Thyroid gland (tissue), 4 donors: ENCODE measurements at places on chromosomes 1 and 21.

DNA sequence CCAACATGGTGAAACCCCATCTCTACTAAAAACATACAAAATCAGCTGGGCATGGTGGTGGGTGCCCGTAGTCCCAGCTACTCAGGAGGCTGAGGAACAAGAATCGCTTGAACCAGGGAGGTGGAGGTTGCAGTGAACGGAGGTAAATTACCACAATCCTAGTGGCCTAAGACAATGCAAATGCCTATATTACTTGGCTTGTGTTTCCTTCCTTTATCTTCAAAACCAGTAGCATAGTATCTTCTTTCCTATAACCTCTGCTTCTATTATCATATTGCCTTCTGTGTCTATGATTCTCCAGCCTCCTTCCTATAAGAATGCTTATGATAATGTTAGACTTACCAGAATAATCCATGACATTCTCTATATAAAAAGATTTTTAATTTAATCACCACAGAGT is 156.2 kb upstream of the RGS18 start:
- H3K36me3 ChIP-seq: no peaks in the 10 kb centered on the region
- H3K4me3 ChIP-seq: no peak overlapping the region
- no peak for DNase-seq
- H3K4me1 ChIP-seq: no peaks in the 10 kb centered on the region
- no peak overlapping the region for H3K27ac ChIP-seq
- H3K27me3 ChIP-seq: no peaks in the 10 kb centered on the region

DNA sequence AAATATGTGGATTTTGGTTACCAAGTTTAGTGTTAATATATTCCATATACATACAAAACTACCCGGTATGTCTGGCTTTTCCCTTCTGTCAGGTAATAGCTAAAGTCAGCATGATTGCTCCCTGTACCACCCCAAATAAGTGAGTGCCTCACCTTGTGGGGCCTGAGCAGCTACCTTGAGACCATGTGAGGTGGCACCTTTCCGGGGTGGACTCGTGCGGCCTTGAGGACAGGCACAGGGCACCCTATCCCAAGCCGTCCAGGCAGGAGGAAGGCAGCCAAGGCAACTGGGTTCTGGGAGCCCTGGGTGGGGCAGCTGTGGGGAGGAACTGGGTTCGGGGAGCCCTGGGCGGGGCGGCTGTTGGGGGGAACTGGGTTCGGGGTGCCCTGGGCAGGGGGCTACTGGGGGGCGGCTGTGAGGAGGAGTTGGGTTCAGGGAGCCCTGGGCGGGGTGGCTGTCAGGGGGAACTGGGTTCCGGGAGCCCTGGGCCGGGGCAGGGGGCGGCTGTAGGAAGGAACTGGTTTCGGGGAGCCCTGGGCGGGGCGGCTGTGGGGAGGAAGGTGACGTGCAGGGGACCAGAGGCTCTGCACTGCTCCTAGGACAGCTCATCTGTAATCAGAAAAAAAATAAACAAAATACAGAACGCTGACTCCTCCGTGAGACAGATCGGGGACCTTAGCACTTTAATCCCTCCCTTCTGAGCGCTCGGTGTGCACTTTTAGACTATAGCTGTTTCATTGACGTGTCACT is 63.3 kb downstream of the POFUT2 start:
- H3K4me1 ChIP-seq: no peaks in the 10 kb centered on the region
- DNase-seq: no peak
- H3K27me3 ChIP-seq: peaks cover 4% of the 10 kb centered on the region
- H3K27ac ChIP-seq: no peak overlapping the region

GRCh38 chr1:174060090-174060489 is 37.9 kb upstream of the RC3H1 start:
- no peaks in the 10 kb centered on the region for H3K4me1 ChIP-seq
- H3K4me3 ChIP-seq: no peak overlapping the region
- no peaks in the 10 kb centered on the region for H3K27me3 ChIP-seq
- no peak overlapping the region for H3K27ac ChIP-seq

DNA sequence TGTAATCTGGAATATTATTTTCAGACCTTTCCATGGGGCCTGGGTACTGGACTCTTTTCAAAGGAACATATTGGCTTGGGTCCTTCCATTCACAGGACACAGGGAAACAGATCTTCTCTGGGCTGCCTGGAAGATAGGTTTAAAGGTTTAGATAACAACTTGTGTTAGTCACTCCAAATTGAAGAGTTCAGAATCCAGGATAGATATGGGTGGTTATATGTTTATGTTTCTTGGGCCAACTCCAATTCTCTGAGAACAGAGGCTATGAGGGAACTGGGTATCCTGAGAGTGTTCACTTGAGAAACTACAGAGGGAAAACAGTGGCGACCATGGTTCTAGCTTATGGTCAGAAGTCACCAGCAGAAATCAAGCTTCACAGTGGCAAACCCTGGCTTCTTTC is 8.7 kb upstream of the PIGM start:
- no peaks in the 10 kb centered on the region for H3K36me3 ChIP-seq
- H3K27ac ChIP-seq: no peak overlapping the region
- H3K27me3 ChIP-seq: no peaks in the 10 kb centered on the region
- no peak for DNase-seq
- H3K4me3 ChIP-seq: no peak overlapping the region
- H3K4me1 ChIP-seq: no peaks in the 10 kb centered on the region

DNA sequence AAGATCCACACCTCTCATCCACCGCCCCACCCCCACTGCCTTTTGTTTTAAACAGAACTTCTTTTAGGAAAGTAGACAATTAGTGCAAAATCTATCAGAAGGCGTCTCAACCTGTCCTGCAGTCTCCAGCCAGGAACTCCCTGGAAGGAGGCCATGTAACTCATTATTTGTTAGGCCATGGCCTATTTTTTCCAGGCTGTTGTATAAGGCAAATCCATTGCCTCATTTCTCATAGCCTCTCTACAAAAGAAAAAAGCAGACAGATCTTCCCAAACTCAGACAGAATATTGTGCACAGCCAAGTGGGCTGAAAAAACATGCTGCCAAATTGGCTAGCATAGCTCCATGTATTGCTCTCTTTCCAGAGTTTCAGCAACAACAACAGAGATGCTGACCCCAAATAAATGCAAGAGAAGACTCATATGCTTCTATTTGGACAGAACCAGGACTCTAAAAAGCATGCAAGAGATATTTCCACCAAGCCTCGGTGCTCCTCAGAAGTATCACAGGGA is 770.7 kb upstream of the CXADR start:
- H3K27ac ChIP-seq: no peak overlapping the region
- H3K36me3 ChIP-seq: no peaks in the 10 kb centered on the region
- peak; percentile 2 for DNase-seq
- no peaks in the 10 kb centered on the region for H3K4me1 ChIP-seq
- H3K27me3 ChIP-seq: no peaks in the 10 kb centered on the region

GRCh38 chr1:180291004-180291403 is 60.9 kb downstream of the LHX4 start:
- no peak overlapping the region for H3K27ac ChIP-seq
- H3K27me3 ChIP-seq: no peaks in the 10 kb centered on the region
- H3K4me3 ChIP-seq: no peak overlapping the region
- DNase-seq: no peak
- no peaks in the 10 kb centered on the region for H3K36me3 ChIP-seq
- H3K4me1 ChIP-seq: no peaks in the 10 kb centered on the region

DNA sequence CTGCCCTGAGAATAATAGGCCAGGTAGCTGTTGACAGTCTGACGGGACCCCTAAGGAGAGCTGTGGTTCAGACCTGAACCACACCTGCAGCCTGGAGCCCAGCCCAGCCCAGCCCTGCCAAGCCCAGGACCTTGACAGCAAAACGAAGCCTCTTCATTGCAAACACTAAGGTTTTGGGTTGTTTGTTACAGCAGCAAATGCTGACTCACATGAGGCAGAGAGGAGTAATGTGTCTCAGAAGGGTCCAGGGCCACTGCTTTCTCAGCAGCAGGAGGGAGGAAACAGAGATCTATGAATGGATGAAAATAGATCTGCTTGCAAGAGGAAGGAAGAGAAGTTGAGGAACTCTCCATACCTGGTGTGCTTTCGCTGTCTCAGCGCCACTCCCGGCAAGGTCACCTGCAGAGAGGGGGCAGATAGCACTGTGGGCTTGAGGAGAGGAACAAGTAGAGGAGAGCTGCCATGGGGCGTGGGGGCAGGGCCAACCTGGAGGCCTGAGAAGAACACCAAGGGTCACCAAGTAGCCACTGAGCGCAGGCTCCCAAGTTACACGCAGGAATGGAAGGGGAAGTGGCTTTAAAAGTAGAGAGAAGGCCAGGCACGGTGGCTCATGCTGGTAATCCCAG is 127.2 kb downstream of the ZNF281 start:
- no peaks in the 10 kb centered on the region for H3K36me3 ChIP-seq
- H3K27ac ChIP-seq: no peak overlapping the region
- DNase-seq: no peak
- H3K4me3 ChIP-seq: no peak overlapping the region
- no peaks in the 10 kb centered on the region for H3K27me3 ChIP-seq
- H3K4me1 ChIP-seq: no peaks in the 10 kb centered on the region

- peaks cover 8% of the 10 kb centered on the region for H3K4me1 ChIP-seq
- no peaks in the 10 kb centered on the region for H3K27me3 ChIP-seq
- H3K27ac ChIP-seq: no peak overlapping the region
- no peak overlapping the region for H3K4me3 ChIP-seq
Observed at GRCh38 chr1:79190074-79190473, 183.5 kb upstream of the ADGRL4 start.

DNA sequence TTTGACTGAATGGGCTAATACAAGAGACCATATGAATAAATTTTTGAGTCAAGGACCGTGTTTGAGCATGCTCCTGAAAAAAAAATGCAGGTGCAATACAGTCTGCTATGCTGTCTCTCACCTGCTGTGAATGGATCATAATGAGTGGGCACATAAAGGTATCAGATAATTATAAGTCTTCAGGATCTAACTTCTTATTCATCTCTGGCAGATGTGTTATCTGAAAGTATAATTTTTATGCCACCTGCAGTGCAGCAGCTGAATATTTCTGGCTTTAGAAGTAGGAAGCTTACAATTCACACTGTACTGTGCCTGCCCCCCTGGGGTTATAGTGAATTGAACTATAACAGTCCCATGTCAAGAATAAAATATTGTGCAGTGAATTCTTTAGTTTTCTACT is 333.3 kb downstream of the MRPL39 start:
- H3K4me1 ChIP-seq: no peaks in the 10 kb centered on the region
- H3K4me3 ChIP-seq: no peak overlapping the region
- no peaks in the 10 kb centered on the region for H3K27me3 ChIP-seq
- no peak overlapping the region for H3K27ac ChIP-seq

- no peaks in the 10 kb centered on the region for H3K27me3 ChIP-seq
- DNase-seq: no peak
- no peak overlapping the region for H3K4me3 ChIP-seq
- no peak overlapping the region for H3K27ac ChIP-seq
Observed at GRCh38 chr1:87307306-87307705, 21.4 kb upstream of the LMO4 start.

DNA sequence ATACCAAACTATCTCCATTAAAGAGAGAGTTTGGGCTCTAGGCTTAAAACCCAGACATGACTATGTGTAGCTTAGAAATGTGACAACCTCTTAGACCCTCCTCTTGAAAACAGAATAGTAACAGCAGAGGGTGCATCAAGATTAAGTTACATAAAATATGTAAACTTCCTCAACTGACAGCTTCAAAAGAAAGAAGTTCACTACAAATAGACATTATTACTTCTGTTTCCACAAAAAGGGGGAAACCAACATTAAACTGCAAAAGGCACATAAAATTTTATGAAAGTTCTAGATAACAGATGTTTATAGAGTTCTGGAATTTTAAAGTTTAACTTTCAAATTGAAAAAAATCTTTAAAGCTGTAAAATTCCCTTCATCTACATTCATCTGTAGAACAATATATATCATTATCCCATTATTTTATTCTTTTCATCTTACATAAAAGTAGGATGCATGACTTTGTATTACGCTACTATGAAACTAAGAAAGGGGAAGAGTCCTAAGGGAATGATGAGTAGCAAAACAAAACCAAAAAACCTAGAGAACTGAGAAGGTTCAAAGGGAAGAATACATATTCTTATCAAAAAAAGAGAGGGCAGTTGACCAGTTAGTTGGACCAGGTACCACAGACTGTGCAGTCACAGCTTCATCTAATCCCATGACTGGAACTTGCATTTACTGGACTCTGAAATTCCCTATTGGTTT is 177.0 kb downstream of the SIPA1L2 start:
- H3K4me3 ChIP-seq: no peak overlapping the region
- H3K27ac ChIP-seq: no peak overlapping the region
- no peaks in the 10 kb centered on the region for H3K27me3 ChIP-seq

DNA sequence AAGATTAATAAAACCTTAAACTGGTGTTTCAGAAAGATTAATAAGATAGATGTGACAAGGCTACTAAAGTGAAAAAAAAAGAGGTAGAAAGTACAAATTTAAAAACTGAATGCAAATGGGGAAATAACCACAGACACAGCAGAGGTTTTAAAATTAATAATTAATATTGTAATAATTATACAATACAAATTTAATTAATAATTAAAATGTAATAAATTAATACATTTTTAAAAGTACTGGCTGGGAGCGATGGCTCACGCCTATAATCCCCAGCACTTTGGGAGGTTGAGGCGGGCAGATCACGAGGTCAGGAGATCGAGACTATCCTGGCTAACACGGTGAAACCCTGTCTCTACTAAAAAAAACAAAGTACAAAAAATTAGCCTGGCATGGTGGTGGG is 26.8 kb downstream of the CD2 start:
- no peak overlapping the region for H3K27ac ChIP-seq
- no peak overlapping the region for H3K4me3 ChIP-seq
- no peaks in the 10 kb centered on the region for H3K4me1 ChIP-seq
- H3K27me3 ChIP-seq: no peaks in the 10 kb centered on the region
